Activated T-helper 2 cell treated with anti-CD3 and anti-CD28 coated beads, Interferon-gamma antibody, Interleukin-2, Interleukin-4, amounts not matched to agents 10 μg/mL and 5 μg/mL and 100 μg/mL, durations not matched to agents 14 hours and 24 hours and 36 hours (primary cell): ENCODE measurements at places on chromosomes 6 and 20.

GRCh38 chr6:125258651-125259353, 43.0 kb downstream of the HDDC2 start:
- no peaks in the 10 kb centered on the region for H3K27me3 ChIP-seq
- no peaks in the 10 kb centered on the region for H3K4me1 ChIP-seq
- DNase-seq: no peak
- no peak overlapping the region for H3K4me3 ChIP-seq
- H3K36me3 ChIP-seq: no peaks in the 10 kb centered on the region
- no peak overlapping the region for H3K27ac ChIP-seq

GRCh38 chr6:156771047-156771446, 6.1 kb upstream of the ARID1B start:
- no peak overlapping the region for H3K4me3 ChIP-seq
- H3K4me1 ChIP-seq: peaks cover 21% of the 10 kb centered on the region
- no peaks in the 10 kb centered on the region for H3K36me3 ChIP-seq

- no peak overlapping the region for H3K27ac ChIP-seq
- H3K27me3 ChIP-seq: no peaks in the 10 kb centered on the region
- no peak for DNase-seq
Observed at GRCh38 chr6:449057-449430, 57.5 kb downstream of the IRF4 start.

GRCh38 chr20:33843050-33843449, 31.9 kb downstream of the CHMP4B start:
- no peak overlapping the region for H3K4me3 ChIP-seq
- DNase-seq: no peak
- no peaks in the 10 kb centered on the region for H3K27me3 ChIP-seq
- peaks cover 16% of the 10 kb centered on the region for H3K36me3 ChIP-seq
- no peak overlapping the region for H3K27ac ChIP-seq

- no peaks in the 10 kb centered on the region for H3K27me3 ChIP-seq
- H3K4me3 ChIP-seq: no peak overlapping the region
- H3K36me3 ChIP-seq: peaks cover 10% of the 10 kb centered on the region
- peaks cover 20% of the 10 kb centered on the region for H3K4me1 ChIP-seq
- DNase-seq: no peak
- H3K27ac ChIP-seq: no peak overlapping the region
Observed at GRCh38 chr6:136031982-136032381, 180.5 kb downstream of the PDE7B start.

DNA sequence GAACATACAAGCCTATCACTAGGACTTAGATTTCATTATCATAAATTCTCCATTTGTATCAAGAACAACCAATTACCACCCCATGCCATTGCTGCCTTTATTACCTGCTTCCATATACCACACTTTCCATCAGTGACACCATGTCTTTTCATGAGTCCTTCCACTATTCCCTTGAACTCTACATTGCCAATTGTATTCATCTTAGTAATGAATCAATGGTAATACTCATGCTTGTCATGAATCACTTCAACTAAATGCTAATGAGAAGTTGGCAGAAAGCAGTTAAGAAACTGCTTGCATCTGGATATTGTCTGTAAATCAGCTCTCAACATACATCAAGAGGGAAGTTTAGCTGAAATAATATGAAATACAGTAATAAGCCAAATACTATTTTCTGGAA, 61.2 kb upstream of the RNF217 start:
- H3K4me1 ChIP-seq: no peaks in the 10 kb centered on the region
- no peak overlapping the region for H3K4me3 ChIP-seq
- no peak overlapping the region for H3K27ac ChIP-seq
- H3K36me3 ChIP-seq: no peaks in the 10 kb centered on the region
- DNase-seq: no peak
- H3K27me3 ChIP-seq: no peaks in the 10 kb centered on the region

- H3K27me3 ChIP-seq: peaks cover 1% of the 10 kb centered on the region
- H3K4me3 ChIP-seq: no peak overlapping the region
- no peak for DNase-seq
- H3K4me1 ChIP-seq: peaks cover 17% of the 10 kb centered on the region
Observed at GRCh38 chr20:43825581-43825980, 89.1 kb upstream of the TOX2 start.

DNA sequence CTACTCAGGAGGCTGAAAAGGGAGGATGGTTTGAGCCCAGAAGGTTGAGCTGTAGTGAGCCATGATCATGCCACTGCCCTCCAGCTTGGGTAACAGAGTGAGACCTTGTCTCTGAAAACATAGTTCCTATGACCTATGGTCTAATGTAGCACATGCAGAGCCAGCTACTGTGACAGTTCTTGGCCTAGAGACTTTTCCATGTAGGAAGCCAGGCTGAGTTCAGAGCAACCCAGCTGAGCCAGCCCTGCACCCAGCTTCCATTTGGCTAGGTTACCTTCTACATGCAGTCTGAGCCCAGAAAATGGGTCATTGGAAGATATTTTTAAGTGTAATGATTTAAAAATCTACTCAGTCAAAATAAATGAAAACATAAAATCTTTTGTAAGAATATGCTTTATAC, 92.8 kb downstream of the FNDC1 start:
- no peaks in the 10 kb centered on the region for H3K4me1 ChIP-seq
- H3K36me3 ChIP-seq: no peaks in the 10 kb centered on the region
- no peak overlapping the region for H3K4me3 ChIP-seq
- no peak overlapping the region for H3K27ac ChIP-seq
- no peaks in the 10 kb centered on the region for H3K27me3 ChIP-seq
- DNase-seq: no peak

- no peak overlapping the region for H3K4me3 ChIP-seq
- DNase-seq: no peak
Observed at GRCh38 chr6:40036186-40036585, 101.9 kb upstream of the MOCS1 start.

GRCh38 chr6:112781241-112781640, 434.1 kb downstream of the RFPL4B start:
- no peaks in the 10 kb centered on the region for H3K36me3 ChIP-seq
- no peaks in the 10 kb centered on the region for H3K4me1 ChIP-seq
- no peaks in the 10 kb centered on the region for H3K27me3 ChIP-seq
- DNase-seq: no peak
- H3K4me3 ChIP-seq: no peak overlapping the region

DNA sequence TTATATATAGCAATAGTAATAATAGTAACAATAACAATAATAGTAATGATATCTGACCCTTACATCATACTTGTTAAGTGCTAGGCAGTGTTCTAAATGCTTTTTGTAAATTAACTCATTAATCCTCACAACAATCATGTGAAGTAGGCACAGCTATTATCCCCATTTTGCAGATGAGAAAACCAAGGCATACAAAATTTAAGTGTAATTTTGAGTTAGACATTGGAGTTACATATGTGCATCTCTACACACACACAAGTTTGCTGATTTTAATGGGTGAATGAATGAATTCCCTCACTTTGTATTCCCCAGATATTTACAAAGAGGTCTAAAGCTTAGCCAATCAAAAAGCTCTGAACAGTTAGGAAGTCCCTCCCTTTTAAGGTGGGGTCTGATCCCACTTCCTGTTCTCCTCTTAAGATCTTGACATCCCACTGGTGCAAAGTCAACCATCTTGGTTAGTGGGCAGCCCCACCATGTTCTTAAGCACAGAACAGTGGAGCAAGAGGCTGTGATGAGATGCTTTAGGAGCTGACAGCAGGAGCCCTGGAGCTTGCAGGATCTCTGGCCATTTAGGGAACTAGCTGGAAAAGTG, 85.3 kb upstream of the FOXP4 start:
- H3K27ac ChIP-seq: no peak overlapping the region
- H3K27me3 ChIP-seq: peaks cover 20% of the 10 kb centered on the region
- H3K36me3 ChIP-seq: no peaks in the 10 kb centered on the region
- no peak for DNase-seq
- H3K4me1 ChIP-seq: no peaks in the 10 kb centered on the region

DNA sequence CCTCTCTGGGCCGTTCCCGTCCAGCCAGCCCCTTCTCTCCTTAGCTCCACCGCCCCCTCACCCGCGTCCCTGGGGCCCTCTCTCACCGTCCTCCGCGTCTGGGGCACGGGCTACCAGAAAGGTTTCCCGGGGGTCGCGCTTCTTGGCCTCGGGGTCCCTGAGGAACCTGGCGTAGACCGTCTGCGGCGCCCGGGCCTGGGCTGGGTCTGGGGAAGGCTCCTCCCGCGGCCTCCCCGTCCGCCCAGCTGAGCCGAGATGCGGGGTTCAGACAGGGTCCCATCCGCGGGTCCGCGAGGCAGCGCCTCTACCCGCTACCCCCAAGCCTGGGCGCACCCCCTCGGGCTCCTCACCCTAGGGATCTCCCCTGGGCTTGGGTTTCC, 1.1 kb downstream of the TULP1 start:
- no peak overlapping the region for H3K4me3 ChIP-seq
- H3K36me3 ChIP-seq: no peaks in the 10 kb centered on the region
- H3K27me3 ChIP-seq: peaks cover 35% of the 10 kb centered on the region
- no peak for DNase-seq
- H3K4me1 ChIP-seq: peaks cover under 1% of the 10 kb centered on the region

DNA sequence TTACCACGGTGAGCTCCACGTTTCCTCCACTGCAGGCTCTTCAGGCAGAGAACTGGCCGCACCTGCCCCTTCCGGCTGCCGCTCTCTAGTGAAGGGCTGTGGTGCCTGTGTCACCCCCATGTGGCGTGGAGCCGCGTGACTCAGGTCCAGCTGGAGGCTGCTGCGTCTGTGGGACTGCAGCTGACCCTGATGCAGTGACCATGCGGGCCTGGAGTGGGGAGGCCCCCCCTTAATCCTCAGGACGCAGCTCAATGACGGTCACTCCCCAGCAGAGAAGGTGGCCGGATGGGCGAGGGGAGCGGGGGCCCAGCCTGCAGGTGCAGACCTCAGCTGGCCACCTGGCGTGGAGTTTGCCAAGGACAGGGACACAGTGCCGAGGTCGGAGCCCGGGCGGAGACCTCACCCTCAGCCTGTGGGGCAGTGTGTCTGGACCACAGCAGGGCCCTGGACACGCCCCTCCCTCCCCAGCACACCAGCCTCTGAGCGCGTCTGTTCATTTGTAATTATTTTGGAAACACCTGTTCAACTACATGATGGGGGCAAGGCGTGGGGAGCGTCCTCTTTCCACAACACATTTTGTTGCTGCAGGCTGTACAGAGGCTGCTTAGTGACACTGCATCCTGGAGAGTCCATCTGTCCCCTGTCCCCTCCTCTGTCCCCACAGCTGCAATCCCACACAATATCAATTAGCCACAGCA, 10.7 kb downstream of the BHLHE23 start:
- no peak for DNase-seq
- no peak overlapping the region for H3K4me3 ChIP-seq
- peaks cover 32% of the 10 kb centered on the region for H3K27me3 ChIP-seq
- peaks cover 5% of the 10 kb centered on the region for H3K4me1 ChIP-seq
- no peak overlapping the region for H3K27ac ChIP-seq
- no peaks in the 10 kb centered on the region for H3K36me3 ChIP-seq

GRCh38 chr6:113018351-113019151, 671.4 kb downstream of the RFPL4B start:
- no peaks in the 10 kb centered on the region for H3K36me3 ChIP-seq
- H3K4me3 ChIP-seq: no peak overlapping the region
- H3K27me3 ChIP-seq: no peaks in the 10 kb centered on the region
- DNase-seq: no peak
- H3K27ac ChIP-seq: no peak overlapping the region
- H3K4me1 ChIP-seq: no peaks in the 10 kb centered on the region

DNA sequence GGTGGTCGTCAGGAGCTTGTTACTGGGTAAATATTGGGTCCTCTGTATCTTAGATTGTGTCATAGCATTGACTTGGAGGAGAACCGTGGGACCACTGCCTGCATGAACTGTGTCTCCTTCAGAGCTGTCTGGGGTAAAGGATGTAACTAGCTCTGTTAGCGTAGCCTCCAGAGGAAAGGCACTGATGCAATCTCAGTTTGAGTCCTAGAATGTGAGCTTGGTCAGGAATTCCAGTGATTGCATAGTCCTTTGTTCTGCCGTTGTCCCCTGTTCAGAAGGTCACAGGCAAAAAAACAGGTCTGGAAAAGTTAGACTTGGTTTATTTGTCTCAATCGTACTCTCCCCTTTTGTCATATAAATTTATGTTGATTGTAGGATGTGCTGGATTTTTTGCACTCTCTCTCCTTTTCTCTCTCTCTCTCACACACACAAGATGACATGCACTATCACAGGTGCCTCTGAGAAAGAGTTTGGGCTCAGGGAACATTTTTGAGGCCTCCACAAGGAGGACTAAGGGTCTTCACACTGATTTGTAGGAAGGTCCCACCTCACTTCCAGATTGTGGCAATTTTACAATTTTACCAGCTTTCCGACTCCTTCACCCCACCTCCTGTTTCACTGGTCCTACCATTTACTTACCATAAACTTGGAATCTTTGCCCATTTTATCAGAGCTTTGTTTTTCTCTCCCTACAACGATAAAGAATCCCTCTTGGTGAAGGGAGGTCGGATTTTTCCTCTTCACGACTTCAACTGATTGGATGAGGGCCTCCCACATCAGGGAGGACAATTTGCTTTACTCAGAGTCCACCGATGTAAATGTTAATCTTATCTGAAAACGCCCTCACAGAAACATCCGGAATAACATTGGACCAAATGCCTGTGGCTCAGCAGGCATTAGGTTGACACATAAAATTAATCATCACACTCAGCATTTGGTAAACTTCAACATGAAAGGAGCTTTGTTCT, 7.0 kb upstream of the DACT2 start:
- DNase-seq: no peak
- H3K27me3 ChIP-seq: peaks cover 35% of the 10 kb centered on the region
- H3K36me3 ChIP-seq: no peaks in the 10 kb centered on the region
- H3K4me3 ChIP-seq: no peak overlapping the region
- no peak overlapping the region for H3K27ac ChIP-seq
- H3K4me1 ChIP-seq: peaks cover 15% of the 10 kb centered on the region

- no peak overlapping the region for H3K4me3 ChIP-seq
- no peak for DNase-seq
- no peaks in the 10 kb centered on the region for H3K36me3 ChIP-seq
- no peaks in the 10 kb centered on the region for H3K27me3 ChIP-seq
- H3K27ac ChIP-seq: no peak overlapping the region
Observed at GRCh38 chr20:22916021-22916842, 118.9 kb upstream of the SSTR4 start.

- no peaks in the 10 kb centered on the region for H3K36me3 ChIP-seq
- DNase-seq: no peak
- H3K27me3 ChIP-seq: no peaks in the 10 kb centered on the region
- H3K27ac ChIP-seq: no peak overlapping the region
- H3K4me1 ChIP-seq: peaks cover 5% of the 10 kb centered on the region
Observed at GRCh38 chr6:145372671-145373151, 362.6 kb downstream of the EPM2A start.

- no peak overlapping the region for H3K27ac ChIP-seq
- no peak for DNase-seq
- H3K4me1 ChIP-seq: no peaks in the 10 kb centered on the region
- no peaks in the 10 kb centered on the region for H3K36me3 ChIP-seq
- H3K4me3 ChIP-seq: no peak overlapping the region
Observed at GRCh38 chr20:63376283-63377250, 15.4 kb upstream of the CHRNA4 start.

DNA sequence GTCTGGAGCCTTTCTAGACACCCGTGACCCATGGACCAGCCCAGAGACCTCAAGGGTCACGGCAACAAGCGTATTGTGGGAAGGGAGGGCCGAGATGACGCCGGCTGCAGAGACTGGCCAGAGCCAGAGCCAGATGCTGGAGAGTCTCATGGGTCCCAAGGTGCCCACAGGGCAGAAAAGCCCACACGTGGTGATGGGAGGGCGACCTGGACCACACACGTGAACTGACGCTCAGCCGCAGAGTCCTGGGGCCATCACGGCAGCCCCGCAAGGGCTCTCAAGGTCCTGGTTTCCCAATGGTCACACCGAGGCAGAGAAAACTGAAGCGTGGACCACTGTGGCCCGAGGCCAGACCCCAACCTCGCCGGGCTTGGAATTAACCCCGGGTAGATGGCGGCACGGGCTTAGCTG, 92.6 kb downstream of the YTHDF1 start:
- no peak for DNase-seq
- H3K4me3 ChIP-seq: no peak overlapping the region
- no peaks in the 10 kb centered on the region for H3K27me3 ChIP-seq
- no peak overlapping the region for H3K27ac ChIP-seq
- no peaks in the 10 kb centered on the region for H3K4me1 ChIP-seq
